Activated CD8-positive, alpha-beta memory T cell treated with anti-CD3 and anti-CD28 coated beads for 1 hour (primary cell): ENCODE measurements at places on chromosomes 3 and 15.

DNA sequence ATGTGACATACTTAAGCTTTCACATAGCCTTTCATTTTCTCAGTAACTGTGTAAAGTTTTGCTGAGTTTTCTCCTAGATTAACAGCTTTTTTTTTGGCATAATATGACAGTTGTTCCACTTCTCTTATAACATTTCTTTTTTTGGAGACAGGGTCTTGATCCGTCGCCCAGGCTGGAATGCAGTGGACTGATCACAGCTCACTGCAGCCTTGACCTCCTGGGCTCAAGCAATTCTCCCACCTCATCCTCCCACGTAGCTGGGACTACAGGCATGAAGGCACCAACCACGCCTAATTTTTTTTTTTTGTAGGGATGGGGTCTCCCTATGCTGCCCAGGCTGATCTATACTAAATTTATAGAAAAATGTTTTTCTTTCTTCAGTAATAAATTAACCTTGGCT is 30.1 kb downstream of the DLG1 start:
- DNase-seq: no peak

DNA sequence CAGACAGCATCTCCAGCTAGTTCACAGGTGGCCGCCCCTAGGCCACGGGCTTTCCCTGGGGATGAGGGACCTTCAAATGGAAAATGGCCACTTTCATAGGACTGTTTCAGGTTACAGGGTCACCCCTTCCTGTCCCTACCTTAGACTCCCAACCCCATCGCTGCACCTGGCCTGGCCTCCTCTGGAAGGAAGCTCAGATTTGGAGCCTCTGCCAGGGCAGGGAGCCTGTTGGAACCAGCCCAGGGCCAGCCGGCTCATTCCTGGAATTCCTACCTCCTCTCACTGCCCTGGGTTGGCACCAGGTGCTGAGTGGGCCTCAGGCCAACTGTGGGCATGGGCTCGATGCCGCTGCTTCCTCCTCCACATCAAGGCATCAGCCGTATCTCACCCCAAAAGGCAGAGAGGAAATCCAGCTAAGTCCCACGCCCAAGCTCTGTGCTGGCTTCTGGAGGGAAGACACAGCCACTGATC is 42.2 kb downstream of the KLHL25 start:
- no peak for DNase-seq

DNA sequence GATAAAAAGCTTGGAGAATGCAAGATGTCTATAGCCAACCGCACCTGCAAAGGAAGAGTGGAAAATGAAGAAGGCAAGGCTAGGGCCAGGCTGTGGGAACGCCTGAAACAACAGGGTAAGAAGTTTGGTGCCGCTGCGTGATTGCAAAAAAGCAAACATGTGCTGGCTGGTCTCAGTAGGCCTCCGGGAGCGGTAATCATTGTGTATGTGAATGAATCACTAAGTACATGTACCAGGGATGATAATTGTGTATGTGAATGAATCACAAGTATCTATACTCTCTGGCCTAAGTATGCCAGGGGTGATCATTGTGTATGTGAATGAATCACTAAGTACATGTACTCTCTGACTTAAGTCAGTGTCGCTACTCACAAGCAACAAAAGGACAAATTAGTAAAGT is 40.3 kb upstream of the PARL start:
- DNase-seq: no peak

DNA sequence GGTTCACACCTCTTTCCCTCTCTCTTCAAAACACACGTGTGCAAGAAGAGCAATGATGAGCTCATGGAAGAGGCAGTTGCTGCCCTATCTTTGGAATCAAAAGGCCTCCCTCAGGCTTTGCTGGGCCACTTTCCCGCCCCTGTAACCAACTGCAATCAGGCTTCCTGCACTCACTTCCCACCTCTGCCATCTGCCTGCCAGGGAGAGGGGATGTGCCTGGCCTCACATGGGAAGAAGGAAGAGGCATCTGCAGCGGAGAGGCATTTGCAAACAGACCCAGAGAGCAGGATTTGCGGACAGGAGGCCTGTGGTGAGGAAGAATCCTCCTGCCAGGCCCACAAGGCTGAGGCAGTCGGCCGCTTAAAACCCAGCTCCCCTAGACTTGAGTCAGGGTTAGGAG is 175.6 kb upstream of the ATP10A start:
- no peak for DNase-seq

DNA sequence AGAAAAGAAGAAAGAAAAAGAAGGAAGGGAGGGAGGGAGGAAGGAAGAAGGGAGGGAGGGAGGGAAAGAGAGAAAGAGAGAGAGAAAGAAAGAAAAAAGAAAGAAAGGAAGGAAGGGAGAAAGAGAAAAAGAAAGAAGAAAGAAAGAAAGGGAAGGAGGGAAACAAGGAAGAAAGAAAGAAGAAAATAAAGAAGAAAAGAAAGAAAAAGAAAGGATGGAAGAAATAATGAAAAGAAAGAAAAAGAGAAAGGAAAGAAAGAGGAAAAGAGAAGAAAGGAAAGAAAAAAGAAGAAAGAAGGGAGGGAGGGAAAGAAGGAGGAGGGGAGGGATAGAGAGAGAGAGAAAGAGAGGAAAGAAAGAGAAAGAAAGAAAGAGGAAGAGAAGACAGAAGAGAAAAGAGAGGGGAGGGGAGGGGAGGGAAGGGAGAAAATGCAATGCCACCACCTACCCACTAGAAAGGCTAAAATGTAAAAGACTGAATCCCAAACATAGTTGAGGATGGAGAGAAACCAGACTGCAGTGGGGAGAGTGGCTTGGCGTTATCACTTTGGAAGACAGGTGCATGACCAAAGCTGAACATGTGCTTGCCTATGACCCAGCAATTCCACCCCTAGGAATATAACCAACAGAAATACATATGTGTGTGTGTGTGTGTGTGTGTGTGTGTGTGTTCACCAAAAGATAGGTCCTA is 66.9 kb upstream of the KLF13 start:
- no peak for DNase-seq
